CD4-positive, alpha-beta T cell treated with Interleukin-4 for 1 hour (primary cell): ENCODE measurements at places on chromosomes 11 and 22.

GRCh38 chr11:2151500-2152257 lies 9.3 kb downstream of the INS start:
- peak; percentile 83 for DNase-seq

DNA sequence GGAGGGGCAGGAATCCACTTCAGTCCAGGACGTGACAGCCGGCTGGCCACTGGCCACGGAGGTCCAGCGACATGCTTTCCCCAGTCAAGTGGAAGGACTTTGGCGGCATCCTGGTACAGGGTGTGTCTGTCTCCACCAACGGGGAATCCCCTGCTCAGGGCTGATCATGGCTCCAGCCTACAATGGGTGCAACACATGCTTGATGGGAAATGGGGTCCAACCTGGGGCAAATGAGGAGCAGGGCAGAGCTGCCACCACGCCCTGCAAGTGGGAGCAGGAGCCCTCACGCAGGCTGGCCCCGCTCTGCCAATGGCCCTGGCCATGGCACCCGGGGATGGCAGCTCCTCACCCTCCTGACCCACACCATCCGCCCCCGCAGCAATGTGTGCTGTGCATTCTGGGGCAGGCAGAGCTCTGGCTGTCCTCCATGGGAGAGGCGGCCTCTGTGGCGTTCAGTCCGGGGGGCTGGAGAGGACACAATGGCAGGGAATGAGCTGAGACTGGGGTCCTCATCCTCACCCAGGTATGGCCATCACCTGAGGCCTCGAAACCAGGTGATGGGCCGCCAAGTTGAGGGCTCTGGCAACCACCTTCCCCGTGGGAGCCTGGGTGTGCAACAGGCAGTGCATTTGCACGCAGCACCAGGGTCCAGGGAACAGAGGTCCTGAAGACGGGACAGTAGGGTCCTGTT lies 5.8 kb upstream of the SEPTIN5 start:
- DNase-seq: no peak

- no peak for DNase-seq
Observed at GRCh38 chr11:102142333-102142732, 32.1 kb downstream of the YAP1 start.

DNA sequence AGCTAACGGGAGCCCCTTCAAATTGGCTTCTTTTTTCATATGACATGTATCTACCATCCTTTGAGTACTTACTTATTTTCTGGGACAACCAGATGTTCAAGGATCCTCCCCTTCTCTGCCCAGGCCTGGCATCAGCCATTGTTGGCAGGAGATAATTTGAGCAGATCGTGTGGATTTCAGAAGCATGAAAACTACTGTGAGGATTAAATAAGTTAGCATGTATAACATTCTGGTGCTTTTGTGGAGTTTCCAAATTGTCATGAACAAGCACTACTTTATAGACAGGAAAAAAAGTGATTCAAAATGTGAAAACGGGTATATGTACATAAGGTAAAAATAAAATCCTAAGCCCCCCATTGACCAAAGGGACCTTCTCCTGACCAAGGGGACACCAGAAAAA lies 2.1 kb upstream of the NADSYN1 start:
- DNase-seq: no peak

- DNase-seq: no peak
Observed at GRCh38 chr11:26719289-26719973, 2.4 kb downstream of the SLC5A12 start.

GRCh38 chr11:8017071-8017470 lies 29.9 kb downstream of the EIF3F start:
- no peak for DNase-seq

GRCh38 chr11:3103076-3103475 lies 45.9 kb upstream of the CARS1 start:
- DNase-seq: no peak

DNA sequence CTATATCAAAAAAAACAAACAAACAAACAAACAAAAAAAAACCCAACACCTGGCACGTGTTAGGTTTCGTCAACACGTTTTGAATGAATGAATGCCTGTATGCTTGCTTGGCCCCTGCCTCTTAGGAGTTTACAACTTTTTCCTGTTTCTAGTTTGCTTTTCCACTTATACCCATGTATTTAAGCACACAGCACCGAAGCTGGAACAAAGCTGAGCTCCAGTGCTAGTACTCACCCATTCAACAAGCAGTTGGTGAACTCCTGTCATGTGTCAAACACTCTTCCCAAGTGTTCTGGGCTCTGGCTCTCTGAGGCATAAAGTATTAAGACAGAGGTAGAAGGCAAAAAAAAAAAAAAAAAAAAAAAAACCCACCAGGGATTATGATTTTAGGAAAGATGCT lies 599.3 kb downstream of the BUD13 start:
- no peak for DNase-seq

DNA sequence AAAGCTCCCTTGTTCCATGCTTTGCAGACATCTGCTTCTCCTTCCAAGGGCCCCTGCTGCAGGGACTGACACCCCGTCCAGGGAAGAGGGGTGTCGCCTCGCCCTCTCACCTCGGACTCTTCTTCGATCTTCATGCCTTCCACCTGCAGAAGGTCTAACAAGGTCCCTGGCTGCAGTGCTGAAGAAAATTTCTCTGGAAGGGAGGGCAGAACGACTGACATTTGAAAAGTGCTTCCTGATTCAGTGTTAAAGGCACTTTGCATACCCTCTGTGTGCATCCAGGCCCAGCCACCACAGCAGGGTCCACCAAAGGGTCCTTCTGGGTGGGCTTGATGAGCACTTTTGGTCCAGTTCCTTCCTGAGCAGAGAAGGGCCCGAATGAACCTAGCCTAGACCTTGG lies 28.1 kb downstream of the VPS37C start:
- no peak for DNase-seq

DNA sequence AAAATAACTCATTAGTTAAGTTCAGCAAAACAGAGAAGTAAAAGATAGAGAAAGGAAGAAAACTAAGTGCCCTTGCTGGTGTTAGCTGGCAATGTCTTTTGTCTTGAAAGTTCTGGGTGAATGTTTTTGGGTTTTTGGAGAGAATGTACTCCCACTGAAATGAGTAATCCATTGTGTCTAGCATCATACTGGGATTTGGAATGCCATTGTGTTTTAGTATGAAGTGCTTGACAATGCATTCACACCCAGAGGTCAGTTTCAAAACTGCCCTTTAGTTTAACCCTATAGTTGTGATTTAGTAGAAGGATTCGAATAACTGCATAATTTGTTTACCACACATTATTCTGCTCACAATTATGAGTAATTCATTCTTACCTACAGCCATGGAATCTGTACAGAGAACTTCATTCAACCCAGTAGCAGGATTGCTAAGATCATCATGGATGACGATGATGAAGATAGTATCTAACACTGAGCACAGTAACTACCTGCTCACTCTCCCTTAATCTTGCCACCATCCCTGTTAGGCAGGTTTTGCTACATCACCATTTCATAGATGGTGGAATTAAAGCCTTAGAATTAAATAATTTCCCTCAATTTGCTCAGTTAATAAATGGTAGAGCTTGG lies 33.9 kb downstream of the MAML2 start:
- no peak for DNase-seq

DNA sequence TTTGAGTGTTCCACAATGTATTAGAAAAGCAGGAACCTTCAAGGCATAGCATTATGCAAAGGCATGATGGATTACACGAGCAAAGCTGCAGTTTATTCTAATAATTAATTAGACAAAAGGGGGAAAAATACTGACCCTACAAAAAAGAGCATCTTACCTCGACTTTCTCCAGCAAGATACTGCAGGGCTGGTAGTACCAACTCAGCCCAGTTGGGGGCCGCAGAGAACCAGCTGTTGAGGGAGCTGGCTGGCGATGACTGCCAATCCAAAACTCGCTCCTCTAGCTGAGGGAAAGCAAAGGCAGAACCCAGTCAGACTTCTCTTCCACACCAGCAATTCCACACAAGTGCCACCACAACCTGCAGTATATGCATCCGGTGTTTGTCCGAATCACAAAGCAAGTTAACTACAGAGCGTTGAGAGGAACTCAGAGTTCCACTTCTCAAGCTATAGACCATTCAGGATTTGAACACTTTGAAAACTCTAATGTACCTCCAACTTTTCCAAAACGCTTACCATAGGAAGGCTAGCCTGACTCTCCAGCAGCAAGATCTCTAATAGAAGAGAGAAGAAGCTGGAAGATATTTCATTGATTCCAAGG lies 13.7 kb downstream of the NFRKB start:
- DNase-seq: peak; percentile 28

DNA sequence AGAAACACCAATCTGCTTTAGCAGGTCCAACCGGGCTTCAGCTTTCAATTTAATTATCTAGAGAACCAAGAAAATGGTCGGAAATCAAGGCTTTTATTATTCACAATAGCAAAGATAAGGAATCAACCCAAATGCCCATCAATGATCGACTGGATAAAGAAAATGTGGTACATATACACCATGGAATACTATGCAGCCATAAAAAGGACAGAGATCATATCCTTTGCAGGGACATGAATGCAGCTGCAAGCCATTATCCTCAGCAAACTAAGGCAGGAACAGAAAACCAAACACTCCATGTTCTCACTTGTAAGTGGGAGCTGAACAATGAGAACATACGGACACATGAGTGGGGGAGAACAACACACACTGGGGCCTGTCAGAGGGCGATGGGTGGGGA lies 53.8 kb downstream of the ATG16L2 start:
- no peak for DNase-seq

DNA sequence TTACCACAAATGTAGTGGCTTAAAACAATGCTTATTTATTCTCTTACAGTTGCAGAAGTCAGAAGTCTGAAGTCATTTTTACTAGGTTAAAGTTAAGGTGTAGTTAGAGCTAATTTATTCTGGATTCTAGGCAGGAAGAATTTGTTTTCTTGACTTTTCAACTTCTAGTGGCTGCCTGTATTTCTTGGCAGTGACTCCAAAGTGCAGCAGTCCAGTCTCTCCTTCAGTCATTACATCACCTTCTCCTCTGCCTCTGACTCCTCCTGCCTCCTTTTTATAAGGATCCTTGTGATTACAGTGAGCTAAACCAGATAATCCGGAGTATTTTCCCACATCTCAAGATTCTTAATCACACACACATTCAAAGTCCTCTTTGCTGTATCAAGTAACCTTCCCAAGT lies 581.4 kb downstream of the KCNA4 start:
- DNase-seq: no peak

- DNase-seq: no peak
Observed at GRCh38 chr11:121293288-121293594, 670 bp downstream of the SC5D start.

DNA sequence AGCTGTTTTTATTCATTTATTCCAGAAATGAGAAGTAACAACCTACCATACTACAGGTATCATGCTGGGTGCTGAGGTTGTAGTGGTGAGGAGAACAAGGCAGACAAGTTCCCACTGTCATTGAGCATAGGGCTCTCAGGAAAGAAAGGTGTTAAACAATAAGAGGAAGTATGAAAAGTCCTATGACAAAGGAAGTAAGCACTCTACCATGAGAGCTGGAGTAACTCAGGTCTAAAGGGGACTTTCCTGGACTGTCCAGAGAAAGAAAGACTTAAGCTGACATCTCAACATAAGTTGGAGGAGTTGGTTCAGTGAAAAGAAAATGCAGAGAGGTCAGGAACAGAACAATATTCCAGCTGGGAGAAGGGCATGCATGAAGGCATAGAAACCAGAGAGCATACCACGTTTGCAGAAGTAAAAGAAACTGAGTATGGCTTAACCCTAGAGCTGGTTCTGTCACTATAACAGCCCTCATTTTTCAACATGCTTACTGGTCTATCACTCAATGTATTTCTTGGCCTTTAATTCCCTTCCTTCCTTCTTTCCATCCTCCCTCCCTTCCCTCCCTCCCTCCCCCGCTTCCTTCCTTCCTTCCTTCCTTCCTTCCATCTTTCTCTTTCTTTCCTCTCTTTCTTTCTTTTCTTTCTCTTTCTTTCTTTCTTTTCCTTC lies 137.8 kb upstream of the BDNF start:
- DNase-seq: no peak

GRCh38 chr11:10930972-10931760 lies 73.3 kb upstream of the ZBED5 start:
- DNase-seq: peak; percentile 34

GRCh38 chr22:19753090-19753842 lies 7.3 kb upstream of the TBX1 start:
- no peak for DNase-seq

GRCh38 chr11:110989428-110990133 lies 255.9 kb upstream of the POU2AF2 start:
- DNase-seq: peak; percentile 29

DNA sequence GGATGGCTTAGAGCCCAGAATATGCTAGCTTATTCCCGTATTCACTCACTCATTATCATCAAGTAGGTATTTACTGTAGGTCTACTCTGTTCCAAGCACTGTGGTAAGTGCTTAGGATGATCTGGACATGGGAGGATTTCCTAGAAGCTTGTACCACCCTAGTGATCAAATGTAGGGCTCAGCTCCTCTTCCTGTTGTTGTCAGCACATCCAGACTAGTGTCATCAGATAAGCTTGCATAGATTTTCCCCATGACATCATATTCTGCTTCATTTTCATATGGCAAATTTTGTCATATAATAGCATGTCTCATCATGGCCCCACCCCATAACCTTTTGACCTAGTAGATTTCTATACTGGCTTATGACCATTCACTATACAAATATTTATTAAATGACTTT lies 19.3 kb upstream of the NUCB2 start:
- no peak for DNase-seq

DNA sequence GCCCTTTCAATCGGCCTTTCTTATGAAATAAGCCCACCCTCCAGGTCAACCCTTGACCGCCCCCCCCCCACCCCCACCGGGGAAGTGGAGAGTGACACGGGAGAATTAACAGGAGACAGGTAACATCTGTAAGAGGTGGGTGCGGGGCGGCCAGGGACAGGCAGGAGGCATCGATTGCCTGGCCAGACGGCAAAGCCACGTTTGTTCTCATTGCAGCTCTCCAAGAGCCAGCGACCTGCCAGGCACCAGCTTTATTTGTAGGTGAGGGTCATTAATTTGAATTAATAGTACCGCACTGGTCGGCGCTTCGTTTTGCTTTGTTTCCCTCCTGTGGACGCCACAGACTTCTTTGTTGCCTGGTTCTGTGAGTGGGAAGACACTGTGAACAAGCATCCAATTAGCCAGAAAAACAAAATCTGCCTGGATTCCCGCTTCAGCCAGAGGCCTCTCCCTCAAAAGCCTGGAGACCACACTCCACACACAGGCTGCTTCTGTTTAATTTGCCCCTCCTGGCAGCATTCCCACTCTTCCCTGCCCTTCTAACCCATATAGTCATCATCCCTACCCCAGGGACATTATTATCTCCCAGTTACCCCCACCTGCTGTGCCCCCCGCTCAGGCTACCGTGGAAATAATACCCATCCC lies 104.5 kb upstream of the OPCML start:
- DNase-seq: no peak

- no peak for DNase-seq
Observed at GRCh38 chr11:102192349-102193066, 82.3 kb downstream of the YAP1 start.
